ENCODE measurements at places on chromosomes 16 and 17.

DNA sequence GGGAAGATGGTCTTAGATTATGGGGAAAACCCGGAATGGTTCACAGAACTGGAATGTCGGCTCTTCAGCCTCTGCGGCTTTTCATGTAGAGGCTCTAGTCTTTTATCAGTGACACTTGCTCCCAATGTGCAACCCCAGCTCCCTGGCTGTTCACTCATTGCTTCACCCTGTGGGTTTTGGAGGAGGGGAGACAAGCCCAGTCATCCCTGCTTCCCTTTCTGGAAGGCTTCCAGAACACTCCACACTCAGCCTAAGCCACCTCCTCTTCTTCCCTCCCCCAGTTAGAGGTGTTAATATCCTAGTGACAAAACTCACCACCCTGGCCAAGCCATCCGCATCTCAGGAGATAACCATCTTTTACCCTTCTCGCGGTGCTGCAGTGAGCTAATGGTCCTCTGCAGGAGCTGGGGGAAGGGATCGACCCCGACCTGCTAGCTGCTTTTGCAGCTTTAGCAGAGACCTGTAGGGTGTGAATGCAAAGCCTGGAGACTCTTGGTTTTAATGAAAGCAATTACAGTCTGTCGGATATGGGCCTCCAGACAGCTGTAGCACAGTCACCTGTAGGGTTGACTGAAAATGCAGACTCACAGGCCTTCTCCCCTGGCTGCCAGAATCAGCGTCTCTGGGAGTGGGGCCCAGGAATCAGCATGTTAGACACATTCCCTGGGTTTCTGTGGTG lies 24.3 kb upstream of the LASP1NB start:
- no peak for DNase-seq

DNA sequence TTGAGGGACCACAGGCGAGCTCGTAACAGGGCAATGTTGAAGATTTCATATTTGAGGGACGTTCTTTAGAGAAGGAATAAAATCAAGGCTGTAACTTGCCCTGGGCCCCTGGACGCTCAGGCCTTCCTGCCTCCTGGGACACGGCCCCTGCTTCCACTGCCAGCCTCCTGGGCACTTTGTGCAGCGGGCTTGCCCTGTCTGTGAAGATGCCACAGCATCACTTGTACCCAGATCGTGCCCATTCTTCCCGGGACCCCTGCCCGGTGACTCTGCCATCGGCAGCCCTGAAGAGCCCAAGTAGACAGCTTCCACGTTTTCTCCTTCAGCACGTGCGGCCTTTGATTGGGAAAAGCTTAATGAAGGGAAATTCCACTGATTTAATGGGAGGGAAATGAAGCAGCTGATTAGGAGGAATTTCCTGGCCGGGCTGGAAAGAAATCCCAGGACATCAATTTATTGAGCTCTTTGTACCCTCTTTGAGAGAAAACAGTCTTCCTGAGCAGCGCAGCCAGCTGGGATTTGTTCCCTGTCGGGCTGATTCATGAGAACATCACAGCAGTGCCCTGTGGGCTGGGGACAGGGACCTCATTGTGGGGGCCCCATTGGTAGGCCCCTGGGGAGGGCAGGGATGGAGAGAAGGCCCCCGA lies 71.5 kb downstream of the CRISPLD2 start:
- DNase-seq, result no peak

DNA sequence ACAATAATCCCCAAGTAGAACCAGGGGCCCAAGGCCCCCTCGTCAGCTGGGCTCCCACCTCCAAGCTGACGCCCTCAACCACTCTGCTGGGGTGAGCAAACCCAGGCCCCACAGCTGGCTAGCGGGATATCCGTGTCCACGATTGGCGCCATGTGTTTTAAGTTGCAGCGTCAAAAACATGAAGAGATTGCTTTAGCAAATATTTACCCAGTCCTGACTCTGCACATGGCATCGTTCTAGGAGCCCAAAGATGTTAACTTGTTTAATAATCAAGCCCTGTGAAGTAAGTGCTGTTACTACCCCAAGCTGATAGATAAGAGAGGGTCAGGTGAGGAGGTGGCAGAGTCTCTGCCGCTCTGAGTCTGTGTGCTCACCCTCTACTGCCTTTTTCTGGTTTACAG lies 344 bp upstream of the SEPTIN12 start:
- no peak for DNase-seq

GRCh38 chr17:1916316-1916715 lies 86.5 kb downstream of the RPA1 start:
- DNase-seq, result no peak

GRCh38 chr16:9081843-9082242 lies 9.6 kb upstream of the HAPSTR1 start:
- no peak for DNase-seq

DNA sequence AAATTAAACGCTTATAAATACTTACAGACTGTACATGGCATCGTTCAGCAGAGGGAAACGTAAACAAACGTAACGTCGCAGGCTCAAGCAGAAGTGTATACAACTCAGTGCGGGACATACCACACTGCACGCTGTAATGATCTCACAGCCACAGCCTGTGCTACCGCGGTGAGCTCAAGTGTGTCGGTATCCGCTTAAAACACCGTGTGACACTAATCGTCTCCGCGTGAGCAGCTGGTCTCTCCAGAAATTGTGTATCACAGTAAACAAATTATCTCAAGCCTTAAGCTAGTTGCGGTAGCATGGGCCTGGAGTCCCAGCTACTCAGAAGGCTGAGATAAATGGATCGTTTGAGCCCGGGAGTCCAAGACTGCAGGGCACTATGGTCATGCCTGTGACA lies 115.3 kb downstream of the ANKRD11 start:
- no peak for DNase-seq

DNA sequence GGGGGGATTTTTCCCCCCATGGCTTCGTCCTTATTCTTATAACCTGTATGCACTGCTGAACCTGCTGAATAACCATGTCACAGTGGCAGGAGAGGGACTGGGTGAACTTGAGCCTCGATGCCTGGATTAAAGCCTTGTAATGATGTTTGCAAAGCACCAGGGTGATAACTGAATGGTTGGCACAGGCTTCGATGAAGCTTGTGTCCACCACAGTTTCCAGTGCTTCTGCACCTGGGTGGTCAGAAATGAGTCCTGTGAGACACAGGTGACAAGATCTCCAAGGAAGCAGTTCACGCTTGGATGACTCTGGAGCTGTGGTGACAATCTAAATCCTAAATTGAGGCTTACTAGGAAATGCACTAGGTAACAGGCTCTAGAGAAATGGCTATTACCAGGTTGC lies 729.3 kb downstream of the MAF start:
- DNase-seq, result no peak

DNA sequence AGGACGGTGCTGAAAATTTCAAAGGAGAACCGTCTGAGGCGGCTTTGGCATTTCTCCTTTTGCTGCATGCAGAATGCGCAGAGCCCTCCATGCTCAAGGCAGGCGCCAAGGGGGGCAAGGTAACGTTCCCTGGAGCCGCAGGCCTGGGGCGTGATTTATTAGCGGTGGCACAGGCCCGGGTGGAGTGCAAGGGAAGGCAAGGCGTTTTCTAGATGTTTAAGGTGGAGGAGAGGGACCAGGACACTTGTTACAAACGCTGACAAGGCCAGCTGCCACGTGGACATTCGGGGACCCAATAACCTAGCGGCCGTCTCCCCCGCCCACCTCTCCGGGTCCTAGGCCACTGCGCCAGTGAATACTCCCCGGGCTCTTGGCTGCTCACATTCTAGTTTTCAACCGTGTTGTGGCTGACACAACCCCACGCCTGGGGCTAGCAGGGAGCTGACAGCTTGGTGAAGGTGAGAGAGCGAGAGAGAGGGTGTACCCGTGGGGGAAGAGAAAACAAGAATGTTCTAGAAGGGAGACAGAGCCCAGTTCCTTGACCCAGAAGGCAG lies 250.1 kb downstream of the C16orf95 start:
- DNase-seq, result no peak

- no peak for DNase-seq
Observed at GRCh38 chr16:56987692-56988091, 1.7 kb upstream of the NLRC5 start.

DNA sequence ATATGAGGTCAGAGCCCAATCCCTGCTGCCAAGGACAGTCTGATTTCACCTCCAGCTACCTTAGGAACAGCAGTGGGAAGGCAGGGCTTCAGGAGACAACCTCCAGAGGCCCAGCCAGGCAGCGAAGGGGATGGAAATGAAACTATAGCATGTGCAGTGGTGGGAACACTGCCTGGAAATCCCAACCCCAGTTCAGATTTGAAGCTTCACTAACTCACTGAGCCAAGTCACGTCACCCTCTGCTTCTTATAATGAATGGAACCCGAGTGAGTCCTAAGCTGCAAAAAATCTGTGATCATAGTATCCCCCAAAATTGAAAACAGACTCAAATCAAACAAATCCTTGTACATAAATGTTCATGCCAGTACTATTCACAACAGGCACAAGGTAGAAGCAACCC lies 36.0 kb upstream of the SLC39A11 start:
- no peak for DNase-seq

DNA sequence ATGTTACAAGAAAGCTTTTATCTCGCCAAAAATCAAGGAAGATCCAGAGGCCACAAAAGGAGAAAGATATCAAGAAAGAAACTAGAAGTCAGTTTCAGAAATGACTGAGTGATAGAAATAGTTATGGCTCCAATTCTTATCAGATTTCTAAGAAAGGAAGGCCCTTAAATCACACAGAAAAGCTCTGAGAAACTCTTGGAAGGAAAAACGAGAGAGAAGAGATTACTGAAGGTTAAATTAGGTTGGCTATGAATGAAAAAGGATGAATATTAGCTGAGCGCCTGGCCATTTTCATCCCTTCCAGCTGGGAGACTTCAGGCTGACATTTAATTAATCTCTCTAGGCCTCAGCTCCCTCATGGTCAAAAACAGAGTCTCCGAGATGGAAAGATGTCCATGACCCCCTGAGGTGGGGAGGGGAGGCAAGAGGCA lies 72.3 kb downstream of the CYTH1 start:
- no peak for DNase-seq

- DNase-seq, result no peak
Observed at GRCh38 chr17:74592087-74592990, at the start of gene CD300LD. Gene CD300LD (minus strand): TSS chr17:74592283. CDS start chr17:74592202, 81 bp downstream.

- DNase-seq, result no peak
Observed at GRCh38 chr16:48125888-48126287, 29.9 kb downstream of the ABCC12 start.

DNA sequence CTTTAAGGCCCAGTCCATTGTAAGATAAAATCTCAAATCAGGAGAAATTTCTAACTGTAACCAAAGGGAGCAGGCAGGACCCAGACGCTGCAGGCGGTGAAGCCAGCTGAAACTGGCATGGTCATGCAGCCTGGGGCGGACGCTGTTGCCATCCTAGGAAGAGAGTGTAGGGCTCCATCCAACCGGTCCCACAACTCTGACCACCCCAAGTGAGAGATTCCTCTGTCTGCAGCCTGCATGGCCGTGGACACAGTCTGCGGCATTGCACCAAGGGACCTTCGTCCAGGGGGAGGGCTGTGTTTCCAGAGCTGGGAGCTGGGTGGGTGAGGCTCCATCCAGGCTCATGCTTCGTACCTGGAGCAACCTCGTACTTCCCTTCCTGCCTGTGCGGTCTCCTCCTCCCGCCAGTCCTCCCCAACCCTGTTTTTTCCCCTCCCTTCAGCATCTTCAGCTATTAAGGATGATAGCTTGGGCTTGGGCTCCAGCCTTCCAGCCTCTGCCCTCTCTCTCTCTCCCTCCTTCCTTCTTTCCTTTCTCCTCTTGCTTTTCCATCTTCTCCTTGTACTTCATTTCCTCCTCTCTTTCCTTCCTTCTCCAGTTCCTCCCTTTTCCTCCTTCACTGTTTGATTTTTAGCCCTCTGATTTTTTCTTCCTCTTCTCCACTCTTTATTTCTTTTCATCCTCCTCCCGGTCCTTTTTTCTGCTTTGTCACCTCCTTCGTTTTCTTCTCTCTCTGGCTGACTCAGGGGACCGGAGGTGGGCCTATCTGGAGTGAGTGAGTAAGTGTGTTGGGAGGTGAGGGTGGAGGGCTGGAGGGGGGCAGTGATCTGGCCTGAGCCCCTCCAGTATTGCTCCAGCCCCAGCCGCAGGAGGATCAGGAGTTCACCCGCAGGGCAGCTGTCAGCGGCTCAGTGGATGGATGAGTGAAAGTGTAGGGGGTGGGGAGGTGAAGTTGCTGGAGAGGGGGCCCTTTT lies 17.0 kb upstream of the LHX1 start:
- no peak for DNase-seq

GRCh38 chr16:10308305-10309193 lies 77.3 kb upstream of the ATF7IP2 start:
- no peak for DNase-seq

DNA sequence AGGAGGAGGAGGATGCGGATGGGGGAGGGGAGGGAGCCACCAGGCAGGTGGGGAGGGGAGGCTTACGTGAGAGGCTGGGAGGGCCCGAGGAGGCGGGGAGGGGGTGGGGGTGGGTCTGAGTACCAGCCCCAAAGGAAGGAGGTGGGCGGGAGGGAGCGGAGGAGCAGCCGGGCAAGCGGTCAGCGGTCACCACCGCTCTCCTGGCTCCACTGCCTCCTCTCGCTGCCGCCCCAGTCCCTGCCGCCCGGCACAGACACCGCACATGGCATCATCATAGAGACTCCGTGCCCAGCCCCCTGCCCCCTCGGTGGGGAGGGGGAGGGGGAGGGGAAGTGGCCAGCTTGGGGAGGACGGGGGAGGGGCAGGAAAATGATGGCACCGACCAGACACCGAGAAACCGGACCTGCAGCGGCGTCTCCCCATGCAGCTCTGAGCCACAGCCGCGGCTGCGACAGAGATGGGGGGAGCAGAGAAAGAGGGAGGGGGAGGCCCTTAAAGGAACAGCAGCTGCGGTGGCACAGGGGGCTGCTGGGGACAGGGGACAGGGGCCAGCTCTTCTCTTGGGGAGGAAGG lies at the start of gene TLCD3B:
Gene TLCD3B (minus strand): TSS at position 431 of the 573 bp plus-strand sequence. CDS start 744 bp downstream, outside the sequence.
- no peak for DNase-seq

- DNase-seq, result no peak
Observed at GRCh38 chr17:67514998-67515397, 137.9 kb downstream of the PITPNC1 start.

GRCh38 chr17:30091771-30092170 lies 24.8 kb upstream of the NSRP1 start:
- DNase-seq, result no peak

- DNase-seq, result no peak
Observed at GRCh38 chr17:1168533-1169220, 11.1 kb downstream of the ABR start.

DNA sequence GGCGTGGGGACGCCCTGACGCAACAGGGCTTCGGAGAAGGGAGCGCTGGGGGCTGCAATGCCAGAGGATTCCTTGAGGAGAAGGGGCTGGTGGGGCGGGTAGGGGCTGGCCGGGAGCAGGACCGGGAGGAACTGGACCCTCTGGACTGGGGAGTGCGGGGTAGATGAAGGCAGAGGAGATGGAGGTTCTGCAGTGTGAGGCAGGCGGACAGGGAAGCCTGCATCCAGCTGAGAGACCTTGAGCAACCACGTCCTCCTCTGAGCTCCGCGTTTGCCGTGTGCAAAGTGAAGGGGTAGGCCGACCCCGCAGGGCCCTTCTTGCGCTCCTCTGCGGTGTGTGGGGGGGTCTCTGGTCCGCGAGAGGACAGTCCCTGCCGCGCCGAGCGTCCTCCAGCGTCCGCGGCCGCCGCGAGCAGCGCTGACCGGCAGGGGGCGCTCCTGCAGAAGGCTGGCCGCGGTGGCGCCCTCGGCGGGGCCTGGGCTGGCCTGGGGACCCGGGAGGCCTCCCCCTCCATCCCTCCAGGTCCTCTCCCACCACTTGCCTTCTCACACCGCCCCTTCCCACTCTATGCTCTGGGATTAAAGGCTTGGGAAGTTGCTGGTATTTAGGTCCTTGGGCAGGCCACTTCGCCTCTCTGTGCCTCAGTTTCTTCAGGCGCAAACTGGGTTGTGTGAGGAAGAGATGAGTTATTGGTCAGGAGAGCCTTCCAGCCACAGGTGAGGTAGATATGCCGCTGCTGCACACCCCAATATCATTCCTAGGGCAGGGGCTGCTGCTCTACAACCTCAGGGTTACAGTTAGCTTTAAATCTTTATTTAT lies 9.6 kb upstream of the WNT9B start:
- DNase-seq, result no peak
